ENCODE measurements at places on chromosomes 5 and 9. TPM values are rescaled to one million over a fixed set of nuclear protein-coding genes. Genes with fewer than 3 reads are reported as not detected.
A peak's percentile ranks its signal among the peaks of the same experiment; 100 is the strongest.

The EGFL7 gene
- 15.5 TPM for total RNA-seq

The ELOVL7 gene
- total RNA-seq: 0.72 TPM

The SOHLH1 gene
- total RNA-seq: not detected

The PTGES gene
- total RNA-seq: 1.2 TPM

The IL4 gene
- not detected for total RNA-seq

The C5orf52 gene
- total RNA-seq: not detected

The CMYA5 gene
- 1.5 TPM for total RNA-seq

GRCh38 chr9:16207161-16207560 lies 654.3 kb downstream of the CCDC171 start:
- DNase-seq: peak; percentile 49
- peaks cover 22% of the 10 kb centered on the region for H3K4me1 ChIP-seq
- no peaks in the 10 kb centered on the region for H3K27me3 ChIP-seq
- no peak overlapping the region for H3K27ac ChIP-seq

DNA sequence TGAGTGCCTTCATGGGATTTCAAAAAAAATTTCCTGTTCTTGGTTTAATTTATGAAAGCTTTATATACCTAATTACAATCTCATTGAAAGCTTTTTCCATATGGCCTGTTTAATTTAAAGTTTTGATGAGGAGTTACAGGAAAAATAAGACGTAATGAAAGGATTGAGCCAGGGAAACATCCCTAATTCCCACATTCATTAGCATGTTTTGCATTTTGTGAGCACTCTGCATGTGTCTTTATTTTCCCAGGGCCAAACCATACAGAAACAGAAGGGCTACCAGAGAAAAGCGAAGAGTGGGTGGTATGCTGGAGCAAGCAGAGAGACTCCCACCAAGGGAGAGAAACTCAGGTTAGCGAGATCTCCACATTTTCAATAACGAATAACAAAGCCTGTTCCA lies 20.3 kb upstream of the LECT2 start:
- no peak overlapping the region for H3K4me3 ChIP-seq
- H3K27ac ChIP-seq: no peak overlapping the region
- H3K36me3 ChIP-seq: no peaks in the 10 kb centered on the region
- H3K4me1 ChIP-seq: peaks cover 8% of the 10 kb centered on the region
- no peak for DNase-seq

DNA sequence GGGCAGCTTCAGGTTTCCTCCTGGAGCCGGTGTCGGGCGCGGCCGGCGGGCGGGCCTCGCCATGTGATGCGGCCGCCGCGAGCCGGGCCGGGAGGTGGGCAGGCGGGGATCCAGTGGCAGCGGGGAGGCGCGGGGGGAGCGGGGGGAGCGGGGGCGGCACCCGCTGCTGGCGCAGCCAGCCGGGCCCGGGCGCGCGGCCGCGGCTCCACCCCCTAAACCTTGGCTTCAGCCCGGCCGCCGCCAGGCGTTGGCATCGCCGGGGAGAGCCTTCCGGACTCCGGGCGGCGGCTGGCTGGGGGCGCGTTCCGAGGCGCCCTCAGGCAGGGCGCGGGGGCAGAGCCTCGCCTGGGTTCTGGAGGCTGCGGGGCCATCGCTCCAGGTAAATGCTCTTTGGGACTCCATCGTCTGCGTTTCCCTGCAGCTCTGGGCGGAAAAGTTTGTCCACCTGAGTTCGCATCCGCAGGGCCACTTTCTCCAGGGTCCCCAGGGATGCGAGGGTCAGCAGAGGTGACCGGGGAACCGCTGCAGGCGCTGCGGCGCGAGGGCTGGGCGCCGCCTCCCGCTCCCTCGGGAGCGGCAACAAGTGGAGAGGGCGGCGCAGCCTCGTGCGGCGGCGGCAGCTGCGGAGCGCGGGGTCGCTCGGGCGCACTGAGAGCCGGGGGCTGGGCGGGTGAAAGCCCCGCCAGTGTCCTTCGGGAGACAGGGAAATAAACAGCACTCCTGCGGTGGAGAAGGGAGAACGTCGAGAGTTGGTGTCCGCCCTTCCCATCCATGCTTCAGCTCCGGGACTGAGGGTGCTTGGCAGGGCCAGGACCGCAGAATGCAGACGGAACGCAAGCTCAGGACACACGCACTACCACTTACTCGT lies at the start of gene ARHGEF28:
Gene ARHGEF28 (plus strand): TSS at position 253 of the 868 bp plus-strand sequence. CDS start 58,656 bp downstream, outside the sequence.
- H3K4me1 ChIP-seq: peaks cover 17% of the 10 kb centered on the region
- peak within 1 kb of the TSS; percentile 47 for H3K27ac ChIP-seq
- peak within 1 kb of the TSS; percentile 79 for H3K4me3 ChIP-seq
- peak; percentile 40 for DNase-seq

- DNase-seq: peak; percentile 91
- H3K27ac ChIP-seq: peak overlapping the region; percentile 50
- H3K4me3 ChIP-seq: no peak overlapping the region
- no peaks in the 10 kb centered on the region for H3K36me3 ChIP-seq
- peaks cover 15% of the 10 kb centered on the region for H3K4me1 ChIP-seq
- H3K27me3 ChIP-seq: no peaks in the 10 kb centered on the region
These were observed 11.1 kb upstream of the LHFPL2 start for GRCh38 chr5:78659714-78660113.

- H3K4me1 ChIP-seq: peaks cover 2% of the 10 kb centered on the region
- no peak for DNase-seq
- no peaks in the 10 kb centered on the region for H3K27me3 ChIP-seq
These were observed 6.7 kb downstream of the GNG10 start for GRCh38 chr9:111668026-111668573.

- H3K27me3 ChIP-seq: no peaks in the 10 kb centered on the region
- no peak overlapping the region for H3K4me3 ChIP-seq
- no peak overlapping the region for H3K27ac ChIP-seq
- no peak for DNase-seq
- no peaks in the 10 kb centered on the region for H3K36me3 ChIP-seq
These were observed 82.8 kb upstream of the SPATA31C2 start for GRCh38 chr9:88221105-88221504.

DNA sequence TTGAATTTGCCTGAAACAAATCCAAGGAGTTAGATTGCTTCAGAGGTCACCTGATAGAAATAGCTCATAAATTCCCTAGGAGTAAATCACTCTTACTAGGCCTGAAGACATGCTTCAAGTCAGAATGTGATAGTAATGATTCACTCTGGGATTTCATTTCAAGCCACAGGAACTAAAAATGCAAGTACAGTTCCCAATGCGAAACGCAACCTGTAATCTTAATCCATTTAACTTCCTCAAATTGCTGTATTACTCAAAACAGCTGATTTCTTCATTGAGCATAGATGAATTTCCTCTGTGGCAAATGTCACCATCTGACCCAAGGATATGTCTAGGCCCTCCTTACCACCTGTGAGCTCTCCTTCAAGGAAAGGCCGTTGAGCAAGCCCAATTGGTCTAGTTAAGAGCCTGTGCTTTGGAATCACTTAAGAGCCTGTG lies 32.1 kb upstream of the IL6ST start:
- H3K27me3 ChIP-seq: no peaks in the 10 kb centered on the region
- H3K4me3 ChIP-seq: no peak overlapping the region
- H3K36me3 ChIP-seq: no peaks in the 10 kb centered on the region
- peak; percentile 91 for DNase-seq
- peak overlapping the region; percentile 41 for H3K27ac ChIP-seq
